Activated T-cell treated with anti-CD3 and anti-CD28 coated beads for 48 hours (primary cell): ENCODE measurements at places on chromosomes 1 and 21.

DNA sequence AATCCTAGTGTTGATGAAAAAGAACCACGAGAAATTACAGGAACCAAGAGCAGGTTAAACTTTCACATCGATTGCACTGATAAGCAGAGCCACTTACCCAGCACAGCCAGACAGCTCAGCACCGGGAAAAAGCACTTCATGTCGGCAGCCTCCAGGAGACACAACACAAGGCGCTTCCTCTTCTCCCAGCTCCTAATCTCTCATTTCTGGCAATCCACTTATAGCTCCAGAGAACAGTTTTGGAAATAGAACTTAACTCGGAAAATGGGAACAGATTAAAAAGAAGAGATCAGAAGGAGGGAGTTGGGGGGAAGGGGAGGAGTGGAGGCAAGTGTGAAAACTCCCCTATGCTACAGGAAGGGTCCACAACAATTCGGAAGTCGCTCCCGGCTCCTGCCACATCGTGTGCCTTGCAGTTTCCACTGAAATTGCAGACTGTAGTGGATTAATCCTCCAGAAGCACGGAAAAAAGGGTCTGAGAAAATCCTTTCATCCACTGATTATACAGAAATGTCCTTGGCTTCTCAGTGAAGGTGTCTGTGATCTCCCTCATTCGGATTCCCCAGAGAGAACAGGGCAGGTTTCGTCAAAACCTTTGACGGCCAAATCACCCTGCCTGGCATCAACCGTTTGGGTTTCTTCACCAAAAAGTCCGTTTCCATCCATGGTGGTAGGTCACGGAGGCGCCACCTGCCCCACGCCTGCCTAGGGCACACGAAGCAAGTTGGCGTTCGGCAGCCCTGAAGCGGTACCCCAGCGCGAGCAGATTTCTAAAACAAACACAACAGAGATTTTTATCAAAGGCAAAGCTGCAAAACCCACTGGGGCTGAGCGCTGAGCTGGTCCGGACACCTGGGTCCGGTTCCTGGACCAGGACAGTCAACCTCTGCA, 1.1 kb downstream of the IGSF3 start:
- no peak for DNase-seq

- DNase-seq = peak; percentile 33
Measured at GRCh38 chr1:32817815-32818786, 648 bp downstream of the S100PBP start.

DNA sequence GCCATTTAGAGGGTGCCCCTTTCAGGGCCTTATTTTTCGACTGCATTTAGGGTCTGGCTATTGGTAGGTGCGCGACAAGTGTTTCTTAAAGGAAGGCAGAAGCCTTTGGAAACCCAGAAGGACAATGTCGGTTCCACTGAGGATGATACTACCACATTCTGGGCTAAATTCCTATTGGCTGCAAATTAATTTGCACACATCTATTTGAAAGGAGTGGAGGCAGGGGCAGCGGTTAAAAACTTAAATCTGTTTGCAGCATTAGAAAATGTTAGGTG, 1.1 kb downstream of the PATJ start:
- no peak for DNase-seq

GRCh38 chr1:4571263-4571662, 83.1 kb upstream of the AJAP1 start:
- no peak for DNase-seq

DNA sequence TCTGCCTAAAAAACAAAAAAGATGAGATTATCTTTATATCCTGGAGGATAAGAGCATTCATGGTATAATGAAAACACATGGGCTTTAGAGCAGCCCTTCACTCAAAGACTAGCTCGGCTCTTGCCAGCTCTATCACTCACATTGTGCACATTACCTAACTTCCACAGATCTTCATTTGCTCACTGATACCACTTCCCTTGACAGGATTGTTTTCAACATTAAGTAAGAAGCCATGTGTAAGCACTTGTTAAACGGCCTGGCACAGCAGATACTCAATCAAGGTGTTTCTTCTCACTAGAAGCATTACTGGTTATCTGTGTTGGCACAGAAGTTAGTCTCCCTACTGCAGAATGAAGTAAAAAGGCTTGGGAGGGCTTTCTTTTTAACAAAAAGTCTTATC, 18.7 kb downstream of the LPGAT1 start:
- no peak for DNase-seq

- no peak for DNase-seq
Measured at GRCh38 chr1:94865360-94865759, 45.2 kb downstream of the SLC44A3 start.

- DNase-seq = no peak
Measured at GRCh38 chr1:245205864-245206263, 51.1 kb downstream of the KIF26B start.

- DNase-seq = no peak
Measured at GRCh38 chr1:160911441-160911840, 26.5 kb upstream of the ITLN1 start.

- no peak for DNase-seq
Measured at GRCh38 chr1:155871390-155871789, 12.0 kb downstream of the SYT11 start.

DNA sequence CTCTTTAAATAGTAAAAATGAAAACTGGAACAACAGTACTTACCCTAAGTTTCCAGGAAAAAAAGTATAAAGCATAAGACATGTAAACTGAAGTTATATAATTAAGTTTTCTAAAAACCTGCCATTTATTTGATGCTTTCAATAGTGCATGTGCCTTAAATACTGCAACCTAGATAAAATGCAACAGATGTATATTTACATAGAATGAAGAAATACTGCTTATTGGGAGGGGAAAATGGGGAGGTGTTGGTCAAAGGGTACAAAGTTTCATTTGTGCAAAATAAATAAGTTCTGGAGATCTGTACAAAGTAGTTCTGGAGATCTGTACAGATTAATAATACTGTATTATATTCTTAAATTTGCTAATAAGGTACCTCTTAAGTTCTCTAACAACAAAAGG, 68.6 kb downstream of the PRPF38A start:
- DNase-seq = no peak
